Stimulated activated CD4-positive, alpha-beta T cell treated with anti-CD3 and anti-CD28 coated beads, Interleukin-15, amount 100 ng/mL, for 48 hours (primary cell): ENCODE measurements at places on chromosomes 16 and 17.
A peak's percentile ranks its signal among the peaks of the same experiment; 100 is the strongest.

DNA sequence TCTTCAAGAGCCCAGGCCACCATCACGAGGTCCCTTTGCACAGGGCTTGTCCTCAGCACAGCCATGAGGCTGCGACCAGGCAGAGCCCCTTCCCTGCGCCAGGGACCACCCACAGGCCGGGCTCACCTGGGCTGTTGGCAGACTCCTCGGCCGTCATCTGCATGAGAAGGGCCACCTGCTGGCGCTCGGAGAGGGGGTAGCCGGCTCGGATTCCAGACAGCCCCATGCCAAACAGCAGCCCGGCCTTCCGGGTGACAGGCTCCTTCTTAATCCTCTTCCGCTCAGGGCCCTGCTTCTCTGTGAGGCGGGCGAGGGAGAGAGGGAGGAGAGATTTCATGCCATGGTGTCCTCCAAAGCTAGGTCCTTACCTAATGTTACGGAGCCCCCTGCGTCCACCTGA is 73.4 kb downstream of the ZNF778 start:
- no peak for DNase-seq

GRCh38 chr16:8644211-8645140 is 23.0 kb downstream of the METTL22 start:
- DNase-seq = no peak

GRCh38 chr17:43398724-43399595 is at the start of gene ARL4D:
ARL4D (plus strand) TSS chr17:43398993; CDS start chr17:43399733, 740 bp downstream.
- peak; percentile 78 for DNase-seq

- no peak for DNase-seq
These were observed 222.7 kb downstream of the C16orf95 start for GRCh38 chr16:87094556-87094865.

- DNase-seq = no peak
These were observed 153.9 kb upstream of the CACNG3 start for GRCh38 chr16:24102209-24102660.

DNA sequence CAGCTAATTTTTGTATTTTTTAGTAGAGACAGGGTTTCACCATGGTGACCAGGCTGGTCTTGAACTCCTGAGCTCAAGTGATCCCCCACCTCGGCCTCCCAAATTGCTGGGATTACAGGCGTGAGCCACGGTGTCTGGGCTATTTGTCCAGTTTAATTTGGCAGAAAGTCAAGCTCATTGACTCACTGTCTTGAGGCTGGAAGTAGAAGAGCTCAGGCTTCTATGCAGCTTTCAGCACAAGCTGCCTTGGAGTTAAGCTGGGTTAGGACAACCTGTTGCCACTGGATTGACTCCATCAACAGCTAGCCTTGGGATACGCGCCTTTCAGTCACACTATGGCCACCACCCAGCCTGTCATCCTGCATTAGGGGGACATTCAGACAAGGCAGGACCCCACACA is 76.2 kb upstream of the DNAH17 start:
- DNase-seq = no peak

- no peak for DNase-seq
These were observed 16.4 kb downstream of the CDH5 start for GRCh38 chr16:66382966-66383299.

DNA sequence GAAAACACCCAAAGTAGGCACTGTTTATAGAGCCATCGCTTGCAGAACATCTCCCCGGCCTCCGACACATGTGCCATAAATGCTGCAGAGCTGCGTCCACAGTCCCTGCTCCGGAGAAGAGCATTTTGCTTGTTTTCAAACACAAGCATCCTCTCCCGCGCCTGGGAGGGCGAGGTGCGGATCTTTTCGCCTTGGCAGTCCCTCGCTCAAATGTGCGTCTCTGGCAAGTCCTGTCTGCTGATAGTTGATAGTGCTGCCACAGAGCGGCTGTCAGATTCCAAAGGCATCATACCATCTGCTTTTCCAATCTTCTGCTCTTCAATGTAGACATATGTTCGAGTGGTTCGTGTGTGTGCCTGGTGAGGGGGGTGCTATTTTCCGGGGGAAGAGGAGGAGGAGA is 603.7 kb downstream of the MAF start:
- no peak for DNase-seq

DNA sequence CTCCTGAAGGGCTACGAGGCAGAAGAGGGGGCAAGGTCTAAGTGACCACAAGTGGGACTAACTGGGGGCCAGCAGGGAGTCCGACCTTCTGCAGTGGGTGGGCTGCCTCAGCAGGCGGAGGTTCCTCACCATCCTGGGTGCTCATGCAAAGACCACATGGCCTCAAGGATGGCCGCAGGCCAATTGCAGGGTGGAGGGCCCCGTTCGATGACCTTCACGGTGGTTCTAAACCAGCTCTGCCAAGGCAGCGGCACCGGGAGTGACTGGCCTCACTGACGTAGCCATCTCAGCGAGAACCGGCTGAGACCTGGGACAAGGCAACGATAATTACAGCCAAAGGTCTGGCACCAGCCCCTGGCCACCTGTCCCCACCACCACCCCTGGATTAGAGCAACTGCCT is 5.7 kb downstream of the SMIM5 start:
- no peak for DNase-seq

DNA sequence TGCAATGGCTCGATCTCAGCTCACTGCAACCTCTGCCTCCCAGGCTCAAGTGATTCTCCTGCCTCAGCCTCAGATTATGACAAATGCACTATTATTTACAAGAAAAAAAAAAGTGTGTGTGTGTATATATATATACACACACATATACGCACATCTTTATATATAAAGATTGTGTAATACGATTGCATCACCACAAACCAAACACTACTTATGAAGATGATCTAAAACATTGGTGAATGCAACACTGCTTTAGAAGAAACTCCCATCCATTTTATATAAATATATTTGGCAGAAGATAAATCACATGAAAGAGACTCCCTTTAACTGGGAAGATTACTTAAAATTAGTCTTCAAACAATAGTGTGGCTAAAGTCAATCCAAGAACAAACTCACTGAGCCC is 96.7 kb downstream of the SYCE1L start:
- DNase-seq = no peak

GRCh38 chr17:74857191-74857590 is 2.5 kb downstream of the GRIN2C start:
- no peak for DNase-seq

DNA sequence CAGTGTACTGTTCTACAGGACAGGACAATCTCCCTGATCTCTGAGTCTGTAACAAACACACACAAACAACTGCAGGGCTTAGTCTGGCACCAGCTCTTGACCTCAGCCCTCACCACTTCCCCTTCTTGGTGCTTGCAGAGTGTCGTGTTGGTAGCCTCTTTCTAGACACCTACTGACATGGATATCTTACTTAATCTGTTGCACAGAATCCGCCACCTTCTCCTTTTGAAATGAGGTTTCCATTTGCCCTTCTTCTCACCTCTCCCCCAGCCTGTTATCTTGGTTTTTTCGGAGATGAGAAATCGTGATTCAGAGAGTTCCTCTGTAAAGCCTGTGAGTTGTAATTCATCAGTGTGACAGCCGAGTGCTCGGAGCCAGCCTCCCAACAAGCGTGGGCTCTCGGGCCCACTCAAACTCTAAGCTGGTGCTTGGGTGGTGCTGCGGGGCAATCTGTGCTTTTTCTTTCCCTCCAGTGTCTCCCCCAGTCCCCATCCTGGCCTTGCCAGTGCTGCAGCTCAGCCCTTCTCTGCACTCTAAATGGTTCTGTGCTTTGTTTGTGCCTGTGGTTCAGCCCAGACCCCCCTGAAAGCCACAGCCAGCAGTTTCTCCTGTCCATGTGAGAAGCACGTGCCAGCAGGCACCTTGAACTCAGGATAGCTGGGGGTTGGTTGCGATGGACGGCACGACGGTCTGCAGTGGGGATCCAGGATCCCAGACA is 28.1 kb downstream of the KIAA0513 start:
- peak; percentile 67 for DNase-seq

DNA sequence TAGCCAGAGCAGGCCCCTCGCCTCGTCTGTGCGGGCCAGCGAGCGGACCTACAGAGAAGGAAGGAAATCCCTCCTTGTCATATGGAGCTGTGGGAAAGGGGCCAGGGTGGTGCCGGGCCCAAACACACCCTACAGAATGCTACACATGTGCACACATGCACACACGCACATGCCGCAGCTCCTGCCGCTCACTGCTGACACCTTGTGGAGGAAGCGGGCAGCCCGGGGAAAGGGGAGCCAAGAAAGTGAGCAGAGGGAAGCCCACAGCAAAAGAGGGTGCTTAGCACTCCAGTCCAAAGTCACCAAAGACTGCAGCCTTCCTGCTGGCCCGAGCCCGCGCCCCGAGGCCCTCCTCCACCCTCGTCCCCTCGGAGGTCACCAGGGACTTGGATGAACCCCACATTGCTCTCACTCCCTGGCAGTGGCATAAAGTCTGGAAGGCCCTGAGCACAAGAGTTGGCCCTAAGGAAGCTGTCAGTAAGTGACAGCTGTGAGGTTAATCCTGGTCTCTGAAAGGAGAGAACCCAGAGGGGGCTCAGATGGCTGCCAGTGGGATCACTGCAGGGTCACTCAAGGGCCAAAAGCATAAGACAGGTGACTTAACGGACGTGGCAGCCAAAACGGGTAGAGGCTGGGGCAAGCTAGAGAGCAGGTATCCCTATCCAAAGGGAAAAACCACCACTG is 68.2 kb downstream of the MYO18A start:
- DNase-seq = peak; percentile 47

- DNase-seq = no peak
These were observed 15.5 kb downstream of the MAP1LC3B start for GRCh38 chr16:87407511-87408112.

DNA sequence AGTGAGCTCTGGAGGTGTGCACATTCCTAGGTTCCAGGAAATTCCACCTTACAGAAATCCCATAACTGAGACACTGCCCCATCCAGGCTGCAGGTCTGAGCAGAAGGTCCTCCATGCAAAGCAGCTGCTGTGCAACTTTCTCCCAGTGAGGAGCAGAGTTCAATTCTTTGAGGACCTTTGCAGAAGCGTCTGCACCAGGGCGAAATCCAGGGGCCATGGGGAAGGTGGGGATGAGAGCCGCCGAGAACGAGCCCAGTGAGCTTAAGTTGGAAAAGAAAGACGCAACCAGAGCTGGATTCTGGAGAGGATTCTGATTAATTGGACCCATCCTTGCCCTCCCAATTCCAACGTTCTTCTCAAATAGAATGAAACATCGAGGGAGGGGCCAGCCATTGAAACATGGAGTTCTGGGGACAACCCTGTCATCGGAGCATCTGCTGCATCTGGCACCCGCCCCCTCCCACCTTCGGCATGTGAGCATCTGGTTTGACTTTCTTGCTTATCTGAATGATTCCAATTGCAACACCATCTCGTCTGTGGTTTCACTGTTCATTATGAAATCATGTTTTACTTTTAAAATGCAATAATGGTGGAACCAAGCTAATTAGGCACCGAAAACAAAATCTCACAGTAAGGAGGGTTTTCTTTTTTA is 190.6 kb upstream of the FOXF1 start:
- DNase-seq = no peak

DNA sequence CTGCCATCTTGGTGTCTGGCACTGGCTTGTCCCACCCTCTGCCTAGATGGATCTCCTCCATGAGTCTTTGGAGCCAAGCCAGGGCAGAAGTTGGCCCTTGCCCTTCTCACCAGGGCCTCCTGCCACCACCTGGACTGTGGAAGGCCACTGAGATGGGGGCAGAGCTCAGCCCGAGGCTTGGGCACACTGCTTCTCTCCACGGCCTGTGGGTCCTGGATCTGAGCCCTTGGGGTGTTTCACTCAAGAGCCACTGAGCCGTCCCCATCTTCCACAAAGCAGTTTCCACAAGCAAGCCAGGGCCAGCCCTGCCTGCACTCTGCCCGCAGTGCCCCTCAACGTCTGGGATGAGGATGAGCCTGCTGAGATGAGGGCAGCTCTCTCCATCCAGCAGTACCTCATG is 16.7 kb upstream of the CD300A start:
- no peak for DNase-seq

DNA sequence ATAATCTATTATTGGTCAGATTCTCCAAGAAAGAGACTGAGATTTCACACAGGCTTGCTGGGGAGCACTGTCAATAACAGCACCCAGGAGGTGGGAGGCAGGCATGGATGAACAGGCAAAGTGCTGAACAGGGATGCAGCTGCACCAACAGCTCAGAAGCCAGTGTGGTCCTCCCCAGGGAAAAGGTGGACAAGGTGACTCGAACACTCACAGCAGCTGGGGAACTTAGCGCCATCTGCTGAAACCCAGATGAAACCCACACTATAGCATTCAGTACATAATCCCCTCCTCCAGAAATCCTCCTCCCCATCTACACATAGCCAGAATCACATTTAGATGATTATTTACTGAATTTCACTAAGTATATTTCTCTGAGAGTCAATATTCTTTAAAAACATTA is 255.2 kb upstream of the WSB1 start:
- no peak for DNase-seq

DNA sequence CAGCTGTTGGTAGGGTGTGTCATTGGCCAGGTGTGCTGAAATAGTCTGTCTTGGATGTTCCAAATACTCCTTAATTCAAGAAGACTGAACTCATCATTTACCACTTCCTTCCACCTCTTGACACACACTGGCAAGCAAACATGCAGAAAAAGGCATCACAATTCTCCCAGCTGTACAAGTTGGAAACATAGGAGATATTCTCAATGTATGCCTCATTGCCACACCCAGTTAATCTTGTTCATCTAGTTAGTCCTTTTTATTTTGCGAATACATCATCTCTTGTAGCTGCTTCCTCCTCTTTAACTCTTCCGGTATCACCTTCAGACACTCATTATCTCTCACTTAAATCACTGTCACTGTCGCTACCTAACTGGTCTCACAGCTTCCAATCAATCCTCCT is 75.1 kb upstream of the GOT2 start:
- DNase-seq = no peak
